ENCODE measurements at places on chromosomes 2 and 18.
A peak's percentile ranks its signal among the peaks of the same experiment; 100 is the strongest.

DNA sequence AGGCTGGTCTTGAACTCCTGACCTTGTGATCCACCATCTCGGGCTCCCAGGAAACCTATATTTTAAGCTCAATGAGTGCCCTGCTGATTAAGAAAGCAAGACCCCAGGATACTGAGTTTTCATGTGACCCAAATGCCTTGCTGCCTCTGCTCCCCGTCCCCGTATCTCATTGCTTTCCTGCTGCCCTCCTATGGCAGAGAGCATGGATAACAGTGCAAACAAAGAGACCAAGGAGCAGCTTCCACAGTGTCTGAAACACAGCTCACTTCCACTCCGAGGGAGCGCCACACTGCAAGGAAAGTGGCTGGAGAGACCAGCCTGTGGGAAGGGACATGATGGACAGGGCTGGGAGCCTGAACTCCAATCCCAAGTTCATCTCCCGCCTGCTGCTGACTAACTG is 246.8 kb downstream of the TMEM182 start:
- peak; percentile 8 for DNase-seq

DNA sequence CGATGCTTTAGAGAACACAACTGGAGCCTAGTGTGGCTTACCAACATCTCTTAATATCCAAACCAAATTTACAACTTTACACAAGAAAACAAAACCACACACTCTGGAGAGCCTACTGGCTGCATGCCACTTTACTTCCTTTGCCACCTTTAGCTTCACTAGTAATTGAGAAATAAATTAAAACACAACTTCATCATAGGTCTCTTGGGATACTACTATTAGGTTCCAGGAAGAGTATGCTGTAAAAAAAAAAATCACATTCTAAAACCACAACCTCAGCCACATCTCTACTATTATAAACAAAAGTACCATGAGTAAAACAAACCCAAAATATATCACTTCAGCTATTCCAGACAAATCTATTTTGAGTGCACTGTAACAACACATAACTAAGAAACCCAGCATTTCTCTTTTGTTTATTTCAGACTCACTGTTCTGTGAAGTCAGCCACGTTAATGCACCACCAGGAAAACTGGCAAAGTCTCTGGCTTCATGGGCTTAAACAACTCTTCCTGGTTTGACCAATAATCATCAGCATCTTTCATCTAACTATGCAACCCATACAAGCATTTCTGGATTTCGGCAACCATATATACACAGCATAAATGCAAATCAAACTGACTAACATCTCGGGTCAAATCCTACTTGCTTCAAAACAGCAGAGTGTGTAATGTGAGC is 59.1 kb downstream of the REV1 start:
- no peak for DNase-seq

DNA sequence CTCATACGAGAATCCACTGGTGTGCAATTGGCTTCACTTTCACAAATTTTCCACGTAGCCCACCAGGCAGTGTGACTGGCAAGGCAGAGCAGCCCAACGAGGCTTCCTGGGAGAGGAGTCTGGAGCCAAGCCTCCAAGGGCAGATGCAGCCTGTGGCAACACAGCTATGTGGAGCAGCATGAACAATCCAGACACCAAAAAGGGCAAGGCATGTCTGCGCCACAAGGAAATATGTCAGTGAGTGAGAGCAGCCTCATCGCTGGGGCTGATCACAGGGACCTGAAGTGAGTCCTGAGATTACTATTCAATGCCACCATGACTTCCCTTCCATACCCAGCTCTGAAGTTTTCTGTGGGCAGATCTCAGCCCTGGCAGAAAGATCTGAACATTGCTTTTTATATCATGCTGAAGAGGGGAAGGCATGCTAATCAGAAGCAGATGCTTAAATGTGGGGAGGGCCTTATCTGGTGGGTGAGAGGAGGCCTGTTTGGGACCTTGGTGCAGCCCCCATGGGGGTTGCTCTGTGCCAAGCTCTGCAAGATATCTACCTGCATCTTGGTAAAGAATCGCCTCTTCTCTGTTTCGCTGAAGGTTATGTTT is 40.0 kb upstream of the PUM2 start:
- DNase-seq: no peak

- no peak for DNase-seq
Measured at GRCh38 chr2:44713170-44713569, 228.3 kb upstream of the SIX3 start.

DNA sequence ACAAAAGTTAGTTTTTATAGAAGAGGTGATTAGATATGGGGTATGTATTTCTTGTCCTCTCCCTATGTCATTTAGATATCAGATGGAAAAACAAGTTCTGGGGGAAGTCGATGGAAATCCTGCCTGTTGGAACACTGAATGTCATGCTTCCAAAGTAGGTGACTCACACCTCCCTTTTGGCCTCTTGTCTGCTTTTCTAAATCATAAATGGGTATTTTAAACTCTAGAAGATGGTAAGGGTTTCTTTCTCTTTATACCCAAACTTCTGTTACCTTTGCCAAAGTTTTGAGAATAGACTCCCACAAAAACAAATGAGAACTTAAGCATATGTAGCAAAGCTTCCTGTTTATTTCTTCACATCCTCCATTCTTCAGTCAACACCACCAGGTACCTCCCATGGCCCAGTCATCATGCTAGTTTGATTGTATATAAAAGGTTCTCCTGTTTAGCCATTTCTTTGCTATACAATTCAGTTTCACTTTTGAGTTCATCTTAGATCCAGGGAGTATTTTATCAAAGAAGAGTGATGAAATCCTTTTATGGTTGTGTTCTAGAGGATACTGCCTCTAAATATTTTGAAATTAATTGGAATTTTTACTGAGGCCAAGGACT is 63.9 kb downstream of the PRKRA start:
- no peak for DNase-seq

DNA sequence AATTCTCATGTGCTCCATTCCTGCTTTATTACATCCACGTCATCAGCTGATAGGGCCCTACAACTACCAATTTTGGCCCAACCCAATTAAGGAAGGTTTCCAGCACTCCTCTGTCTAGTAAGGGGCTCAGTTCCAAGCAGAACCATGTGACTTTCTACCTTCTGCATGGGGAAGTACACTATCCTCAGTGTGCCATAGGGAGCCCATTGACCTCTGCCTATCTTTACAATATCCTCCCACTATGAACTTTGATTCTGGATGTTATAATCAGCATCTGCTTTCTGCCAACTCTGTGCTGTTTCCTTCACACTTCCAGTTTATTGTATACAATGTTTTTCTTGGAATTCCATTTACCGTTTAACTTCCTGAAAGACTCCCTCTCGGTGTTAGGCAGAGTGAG is 53.9 kb upstream of the GCFC2 start:
- DNase-seq: no peak

DNA sequence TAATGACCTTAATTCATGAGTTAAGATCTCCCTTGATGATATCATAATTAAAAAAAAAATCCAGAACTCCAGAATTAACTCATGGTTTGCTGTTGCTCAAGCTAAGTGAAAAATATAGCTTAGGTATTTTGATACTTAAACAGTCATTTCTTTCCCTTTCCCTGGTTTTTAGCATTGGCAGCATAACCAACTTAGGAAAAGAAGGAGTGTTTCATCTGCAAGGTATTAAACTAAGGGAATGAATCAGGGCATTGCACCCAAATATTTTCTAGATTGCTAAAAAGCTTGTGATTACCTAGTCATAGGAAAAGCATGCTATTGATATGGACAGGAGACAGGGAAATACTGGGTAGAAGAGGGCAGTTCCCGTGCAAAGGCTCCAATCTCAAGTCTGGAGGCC is 207.2 kb downstream of the LRP1B start:
- no peak for DNase-seq

DNA sequence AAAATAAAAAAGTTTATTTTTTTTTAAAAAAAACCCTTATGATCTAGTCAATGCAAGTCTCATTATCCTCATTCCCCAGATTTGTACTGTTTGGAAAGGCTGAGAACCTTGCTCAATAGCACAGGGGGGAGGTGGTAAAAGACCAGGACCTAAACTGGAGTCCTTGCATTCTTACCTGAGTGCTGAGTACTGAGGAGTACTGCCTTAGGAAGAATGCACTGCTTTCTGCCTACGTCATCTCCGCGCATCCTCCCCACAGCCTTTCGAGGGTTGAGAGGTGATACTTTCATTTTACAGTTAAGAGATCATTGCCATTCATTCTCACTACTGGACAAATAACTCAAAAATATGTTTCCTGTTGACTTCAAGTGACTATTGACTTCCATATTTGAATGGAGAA is 73.8 kb downstream of the MAP3K20 start:
- no peak for DNase-seq

DNA sequence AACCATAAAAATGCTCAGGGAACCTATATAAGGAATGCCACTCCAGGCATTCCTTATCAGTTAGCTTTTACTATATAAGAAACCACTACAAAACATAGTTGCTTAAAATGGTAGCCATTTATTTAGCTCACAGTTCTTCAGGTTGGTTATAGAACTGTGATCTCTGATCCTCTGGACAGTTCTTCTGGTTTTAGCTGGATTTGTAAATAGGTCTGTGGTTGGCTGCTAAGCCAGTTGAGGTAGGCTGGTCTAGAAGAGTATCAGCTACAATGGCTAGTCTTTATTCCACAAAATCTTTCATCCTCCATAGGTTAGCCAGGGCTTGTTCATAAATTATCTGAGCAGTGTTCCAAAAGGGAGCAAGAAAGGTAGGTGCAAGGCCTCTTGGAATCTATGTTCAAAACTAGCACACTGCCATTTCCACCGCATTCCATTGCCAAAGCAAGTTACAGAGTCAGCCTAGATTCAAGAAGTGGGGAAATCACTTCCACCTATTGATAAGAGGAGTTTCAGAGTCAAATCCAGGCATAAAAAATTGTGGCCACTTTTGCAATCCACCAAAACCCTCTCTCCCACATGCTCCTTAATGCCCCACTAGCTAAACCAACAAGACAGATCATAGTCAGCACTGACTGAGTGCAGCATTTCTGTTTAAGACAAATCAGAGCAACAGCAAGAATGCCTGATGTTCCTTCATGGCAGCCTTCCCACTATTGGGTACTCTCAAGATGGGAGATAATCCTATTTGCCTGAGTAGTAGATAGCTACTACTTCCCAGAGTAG is 146.4 kb downstream of the IRS1 start:
- no peak for DNase-seq

- DNase-seq: no peak
Measured at GRCh38 chr18:10863026-10863425, 286.3 kb downstream of the PIEZO2 start.

DNA sequence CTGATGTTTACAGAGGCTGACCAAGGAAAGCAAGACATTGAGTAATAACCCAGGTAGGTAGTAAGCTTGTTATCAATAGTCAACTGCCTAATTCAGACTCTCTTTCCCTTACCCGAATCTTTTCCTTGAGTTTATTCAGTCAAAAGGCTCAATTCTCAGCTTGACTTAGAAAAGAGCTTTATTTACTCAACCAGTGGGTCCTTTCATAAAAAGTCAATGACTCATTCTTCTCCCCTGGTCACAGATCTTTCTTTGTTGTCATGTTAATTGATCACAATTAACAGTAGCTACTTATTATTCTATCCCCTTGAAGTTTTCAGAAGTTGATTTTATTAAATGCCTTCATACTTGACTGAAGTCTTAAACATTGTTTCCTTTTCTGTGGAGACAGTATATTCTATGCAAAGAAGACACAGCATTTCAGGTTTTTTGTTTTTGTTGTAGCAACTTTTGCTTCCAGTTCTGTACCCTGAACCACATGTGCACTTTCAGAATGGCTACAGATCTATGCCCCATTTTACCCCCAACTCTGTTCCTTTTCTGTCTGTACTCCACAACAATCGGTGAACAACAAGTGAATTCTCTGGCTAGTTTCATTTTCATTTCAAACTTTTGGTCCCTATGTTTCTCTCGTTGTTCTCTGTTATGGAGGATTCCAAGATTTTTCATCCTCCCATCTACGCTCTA is 428.3 kb downstream of the NCKAP5 start:
- DNase-seq: no peak

DNA sequence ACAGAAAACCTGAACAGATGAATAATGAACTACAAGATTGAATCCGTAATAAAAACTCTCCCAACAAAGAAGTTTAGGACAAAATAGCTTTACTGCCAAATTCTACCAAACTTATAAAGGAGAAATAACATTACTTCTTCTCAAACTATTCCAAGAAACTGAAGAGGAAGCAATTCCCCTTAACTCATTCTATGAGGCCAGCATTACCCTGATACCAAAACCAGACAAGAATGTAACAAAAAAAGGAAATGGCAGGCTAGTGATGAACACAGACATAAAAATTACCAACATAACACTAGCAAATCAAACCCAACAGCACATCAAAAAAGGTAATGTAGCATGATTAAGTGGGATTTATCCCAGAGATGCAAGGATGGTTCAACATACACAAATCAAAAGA is 213.7 kb upstream of the FOSL2 start:
- DNase-seq: no peak

DNA sequence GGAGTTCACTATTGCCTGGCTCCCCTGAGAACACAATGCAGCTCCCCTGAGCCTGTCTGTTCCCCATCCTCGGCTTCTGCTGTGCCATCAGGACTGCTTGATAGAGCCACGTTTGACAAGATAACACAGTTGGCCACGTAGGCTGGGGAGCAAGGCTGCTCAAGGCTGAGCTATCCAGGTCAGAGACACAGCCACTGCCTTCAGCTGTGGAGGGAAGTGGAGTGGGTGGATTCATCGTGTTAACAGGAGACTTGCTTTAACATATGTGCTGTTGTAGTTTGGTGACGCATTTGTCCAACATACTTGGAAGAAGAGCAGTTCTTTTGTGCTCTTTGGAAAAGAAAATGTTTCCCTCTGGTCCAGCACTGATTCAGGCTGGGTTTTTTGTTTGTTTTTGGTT is 68.8 kb downstream of the WDSUB1 start:
- DNase-seq: no peak

DNA sequence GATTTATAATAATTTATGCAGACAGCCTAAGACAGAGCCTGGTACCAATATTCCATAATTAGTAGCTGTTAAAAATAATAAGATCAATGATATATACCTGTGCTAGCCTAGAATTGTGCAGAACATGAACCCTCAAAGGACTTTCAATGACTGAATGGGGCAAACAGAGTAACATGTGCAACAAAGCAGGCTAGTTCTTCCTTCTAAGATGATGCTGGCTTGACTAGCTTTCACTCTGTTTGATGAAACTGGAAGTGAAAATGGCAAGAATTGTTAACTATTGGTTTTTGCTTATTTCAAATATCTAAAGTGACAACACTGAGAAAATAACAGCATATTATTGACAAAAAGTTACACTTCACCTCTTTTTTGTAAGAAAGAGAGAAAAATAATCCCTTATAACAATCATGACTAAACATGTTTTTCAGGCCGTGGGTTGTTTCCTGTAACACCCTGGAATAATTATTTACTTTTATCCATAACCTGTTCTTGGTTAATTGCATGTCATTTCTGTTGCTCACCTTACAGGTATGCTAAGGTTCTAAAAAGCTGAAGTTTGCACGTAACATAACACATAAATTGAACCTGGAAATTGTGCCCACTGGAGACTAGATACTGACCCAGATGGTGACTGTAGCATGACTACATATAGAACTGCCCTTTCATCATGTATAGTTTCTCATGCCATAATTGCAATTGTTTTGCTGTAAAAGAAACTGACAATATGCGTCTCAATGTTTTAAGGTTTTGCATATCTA is 108.7 kb downstream of the C18orf54 start:
- DNase-seq: no peak

GRCh38 chr2:239159476-239159911 is 241.3 kb downstream of the HDAC4 start:
- DNase-seq: no peak

GRCh38 chr2:179129574-179130238 is 79.8 kb upstream of the CCDC141 start:
- DNase-seq: no peak

All from nephron progenitor cell (in vitro differentiated cells).